ENCODE measurements at places on chromosomes 16 and 17. TPM values are rescaled to one million over a fixed set of nuclear protein-coding genes. Genes with fewer than 3 reads are reported as not detected.

- no peak for DNase-seq
These were observed 54.4 kb downstream of the BPTF start for GRCh38 chr17:67879662-67880061.

GRCh38 chr16:8203101-8203500 is 387.2 kb downstream of the TMEM114 start:
- DNase-seq = no peak

DNA sequence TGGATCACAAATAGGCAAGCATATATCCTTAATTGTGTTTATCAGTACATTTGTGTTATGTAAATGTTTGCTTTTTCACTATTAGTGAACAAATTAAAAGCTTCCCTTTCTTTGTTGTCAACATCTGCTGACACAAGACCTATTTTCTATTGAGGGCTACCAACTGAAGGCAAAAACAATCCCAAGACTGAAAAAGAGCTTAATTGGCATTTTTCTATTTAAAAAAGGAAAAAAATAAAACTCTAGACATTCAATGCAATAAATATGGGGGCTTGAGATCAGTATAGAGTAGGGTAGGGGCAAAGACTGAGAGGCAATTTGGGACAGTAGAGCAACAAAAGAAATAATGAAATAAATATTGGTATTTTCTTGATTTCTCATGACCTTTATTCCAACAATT is 24.2 kb downstream of the OMG start:
- DNase-seq = no peak

Gene FBXL16
- total RNA-seq = 3.7 TPM

DNA sequence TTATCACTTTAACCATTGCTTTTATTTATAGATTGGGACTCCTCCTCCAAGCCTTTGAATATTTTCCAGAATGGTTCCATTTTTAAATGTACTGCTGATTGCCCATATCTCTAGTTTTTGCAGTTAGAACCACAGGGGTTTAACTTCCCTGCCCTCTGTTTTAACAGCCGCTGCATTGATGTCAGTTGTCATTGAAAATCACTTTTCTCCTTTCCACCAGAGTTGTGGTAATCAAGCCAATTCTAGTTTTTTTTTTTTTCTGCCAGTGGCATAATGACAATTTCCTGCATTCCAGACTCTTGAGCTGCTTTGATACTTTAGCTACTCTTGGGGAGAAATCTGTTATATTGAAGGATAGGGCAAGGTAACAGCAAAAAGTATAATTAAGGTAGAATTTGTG is 91.5 kb downstream of the HS3ST4 start:
- DNase-seq = no peak

- no peak for DNase-seq
These were observed 4.7 kb downstream of the TPPP3 start for GRCh38 chr16:67388591-67388990.

- DNase-seq = peak; percentile 3
These were observed 11.9 kb upstream of the PVALEF start for GRCh38 chr17:81153340-81153803.

DNA sequence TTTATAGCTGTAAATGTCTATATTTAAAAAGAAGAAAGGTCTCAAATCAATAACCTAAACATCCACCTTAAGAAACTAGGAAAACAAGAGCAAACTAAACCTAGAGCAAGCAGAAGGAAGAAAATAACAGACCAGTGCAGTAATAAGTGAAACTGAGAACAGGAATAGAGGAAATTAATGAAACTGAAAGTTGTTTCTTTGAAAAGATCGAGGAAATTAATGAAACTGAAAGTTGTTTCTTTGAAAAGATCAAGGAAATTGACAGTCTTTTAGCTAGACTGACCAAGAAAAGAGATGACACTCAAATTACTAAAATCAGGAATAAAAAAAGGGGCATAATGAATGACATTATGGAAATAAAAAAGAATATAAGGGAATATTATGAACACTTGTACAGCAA is 46.4 kb downstream of the SLFN5 start:
- no peak for DNase-seq

- no peak for DNase-seq
These were observed 992 bp downstream of the NLRC3 start for GRCh38 chr16:3576211-3576610.

DNA sequence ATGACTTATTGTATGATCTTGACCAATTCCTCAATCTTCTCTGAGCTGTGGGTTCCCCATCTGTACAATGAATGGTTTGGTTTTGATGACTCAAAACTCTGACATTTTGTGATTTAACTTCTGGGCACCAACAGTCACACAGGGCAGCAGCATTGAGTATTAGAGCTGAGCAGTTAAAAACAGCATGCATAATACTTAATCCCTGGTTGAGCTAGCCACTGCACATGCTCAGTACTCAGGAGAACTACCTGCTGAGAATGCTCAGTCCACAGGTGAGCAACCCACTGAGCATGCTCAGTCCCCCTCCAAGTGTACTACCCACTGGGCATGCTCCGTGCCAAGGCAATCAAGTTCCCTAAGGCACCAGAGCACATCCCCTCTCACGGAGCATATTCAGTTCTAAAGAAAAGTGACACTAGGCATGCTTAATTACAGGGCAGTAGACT is 68.7 kb downstream of the AIPL1 start:
- peak; percentile 77 for DNase-seq

GRCh38 chr16:31458073-31458843 is 1.0 kb upstream of the ARMC5 start:
- peak; percentile 49 for DNase-seq

DNA sequence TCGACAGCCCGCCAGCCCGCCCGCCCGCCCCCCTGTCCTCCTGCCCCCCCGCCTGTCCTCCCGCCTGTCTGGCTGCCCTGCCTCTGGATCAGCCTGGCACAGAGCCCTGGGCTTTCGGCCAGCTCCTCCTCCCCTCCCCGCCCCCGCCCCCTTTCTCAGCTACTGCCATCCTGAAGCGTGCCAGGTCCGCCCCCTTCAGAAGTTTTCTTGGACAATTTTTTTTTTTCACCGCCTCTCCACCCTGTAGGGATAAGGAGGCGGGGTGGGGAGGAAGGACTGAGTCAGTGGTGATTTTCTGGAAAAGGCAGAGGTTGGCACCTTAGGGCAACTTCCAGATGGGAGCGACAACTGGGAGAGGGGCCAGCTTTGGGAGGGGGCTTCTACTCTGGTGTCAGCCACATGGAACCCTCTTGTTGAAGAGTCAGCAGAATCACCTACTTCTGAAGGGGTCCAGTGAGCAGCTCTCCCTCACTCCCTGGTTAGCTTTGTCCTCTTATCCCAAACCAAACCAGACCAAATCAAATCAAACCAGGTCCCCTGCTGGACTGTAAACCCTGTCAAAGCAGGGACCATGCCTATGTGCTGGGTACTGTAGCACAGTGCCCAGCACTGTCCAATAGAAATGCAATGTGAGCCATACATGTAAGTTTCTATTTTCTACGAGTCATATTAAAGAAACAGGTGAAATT is 19.7 kb downstream of the IGF2BP1 start:
- DNase-seq = peak; percentile 62

DNA sequence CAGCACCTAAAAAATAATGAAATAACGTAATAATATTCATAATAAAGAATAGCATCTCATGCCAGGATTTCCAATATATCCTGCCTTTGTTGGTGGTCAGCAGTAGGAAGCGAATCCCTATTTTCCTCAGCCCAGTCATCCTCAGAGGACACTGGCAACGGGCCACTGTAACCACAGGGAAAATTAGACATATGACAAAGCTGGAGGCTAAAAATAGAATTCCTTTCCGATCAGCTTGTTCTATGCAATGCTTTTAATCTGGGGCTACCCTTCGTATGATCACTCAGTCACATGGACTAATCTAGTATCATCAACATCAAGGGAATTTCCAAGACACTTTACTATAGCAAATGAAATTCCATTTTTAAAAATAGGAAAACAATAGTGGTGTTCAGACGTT is 246.9 kb upstream of the KCNJ16 start:
- DNase-seq = peak; percentile 72

Gene DNAH9
- total RNA-seq = not detected
